ENCODE measurements at places on chromosomes 7 and 10.
A peak's percentile ranks its signal among the peaks of the same experiment; 100 is the strongest.

GRCh38 chr7:75639886-75640190 is 98.9 kb downstream of the HIP1 start:
- no peak for DNase-seq

DNA sequence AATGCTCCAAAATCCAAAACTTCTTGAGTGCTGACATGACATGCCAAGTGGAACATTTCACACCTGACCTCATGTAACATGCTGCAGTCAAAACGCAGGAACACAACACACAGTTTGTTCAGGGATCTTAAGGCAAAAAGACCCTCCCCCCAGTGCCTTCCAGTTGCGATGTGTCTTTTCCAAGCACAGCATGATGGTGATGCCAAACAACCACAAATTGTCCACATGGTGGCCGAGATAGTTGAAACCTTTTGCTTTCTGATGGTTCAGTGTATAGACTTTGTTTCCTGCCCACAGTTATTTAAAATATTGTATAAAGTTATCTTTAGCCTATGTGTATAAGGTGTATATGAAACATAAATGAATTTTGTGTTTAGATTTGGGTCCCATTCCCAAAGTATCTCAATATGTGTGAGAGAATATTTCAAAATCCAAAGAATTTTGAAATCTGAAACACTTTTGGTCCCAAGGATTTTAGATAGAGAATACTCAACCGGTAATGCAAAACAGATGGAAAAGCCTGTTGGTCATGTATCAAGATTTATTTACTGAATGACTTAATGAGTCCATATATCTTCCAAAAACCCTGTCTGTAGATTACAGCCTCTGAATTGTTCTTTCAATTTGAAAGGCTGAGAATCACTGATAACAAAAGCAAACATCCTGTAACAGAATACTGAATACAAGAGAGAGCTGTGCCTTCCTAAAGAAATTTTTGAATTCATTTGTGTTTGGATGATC is 93.4 kb upstream of the OIT3 start:
- peak; percentile 34 for DNase-seq

DNA sequence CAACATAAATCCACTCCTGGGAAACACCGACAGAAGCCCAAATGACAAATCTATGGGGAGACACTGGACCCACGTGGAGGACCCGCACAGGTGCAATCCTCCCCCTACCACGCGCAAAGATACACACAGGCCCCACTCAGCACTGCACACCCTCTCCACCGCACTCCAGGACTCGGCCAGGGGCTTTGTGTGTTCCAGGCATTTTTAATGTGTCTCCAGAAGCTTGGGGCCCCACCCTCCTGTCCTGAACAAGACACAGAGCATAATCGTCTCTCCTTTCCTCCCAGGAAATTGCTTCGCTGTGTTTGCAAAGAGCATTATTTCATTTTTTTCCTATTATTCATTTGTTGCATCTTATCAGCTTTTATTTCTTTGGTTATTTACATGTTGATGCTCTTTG is 82.8 kb downstream of the GLI3 start:
- no peak for DNase-seq

- DNase-seq = peak; percentile 24
Observed at GRCh38 chr7:77799078-77799964, 748 bp downstream of the PHTF2 start.

DNA sequence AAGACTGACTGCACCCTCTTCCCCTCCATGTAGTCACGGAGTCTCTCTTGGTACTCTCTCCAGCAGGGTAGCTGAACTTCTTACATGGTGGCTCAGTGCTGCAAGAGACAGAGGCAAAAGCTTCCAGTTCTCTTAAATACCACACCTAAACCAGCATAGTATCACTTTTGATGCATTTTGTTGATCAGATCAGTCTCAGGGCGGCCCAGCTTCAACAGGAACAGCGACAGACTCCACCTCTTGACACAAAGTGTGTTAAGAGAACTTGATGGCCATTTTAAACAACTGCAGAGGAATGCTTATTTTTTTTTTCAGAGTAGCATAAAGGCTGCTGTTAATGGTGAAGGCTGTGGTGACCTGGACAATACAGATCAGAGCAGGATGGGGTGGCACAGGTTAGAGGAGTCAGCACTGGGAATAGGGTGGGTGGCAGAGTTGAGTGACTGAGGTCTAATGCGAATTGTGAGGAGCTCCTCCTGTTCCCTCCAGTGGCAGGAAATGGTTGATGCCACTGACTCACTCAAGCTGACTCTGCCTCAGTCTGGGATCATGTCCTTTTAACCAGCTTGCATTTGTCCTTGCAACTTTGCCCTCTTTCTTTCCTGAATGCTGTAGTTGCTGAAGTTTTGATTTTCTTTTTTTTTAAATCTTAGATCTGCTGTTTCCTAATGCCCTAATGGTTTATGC is 17.3 kb downstream of the MGAM start:
- DNase-seq = no peak

- no peak for DNase-seq
Observed at GRCh38 chr7:74183653-74184450, 9.7 kb downstream of the EIF4H start.

GRCh38 chr7:46695051-46695708 is 774.1 kb upstream of the IGFBP3 start:
- DNase-seq = no peak

DNA sequence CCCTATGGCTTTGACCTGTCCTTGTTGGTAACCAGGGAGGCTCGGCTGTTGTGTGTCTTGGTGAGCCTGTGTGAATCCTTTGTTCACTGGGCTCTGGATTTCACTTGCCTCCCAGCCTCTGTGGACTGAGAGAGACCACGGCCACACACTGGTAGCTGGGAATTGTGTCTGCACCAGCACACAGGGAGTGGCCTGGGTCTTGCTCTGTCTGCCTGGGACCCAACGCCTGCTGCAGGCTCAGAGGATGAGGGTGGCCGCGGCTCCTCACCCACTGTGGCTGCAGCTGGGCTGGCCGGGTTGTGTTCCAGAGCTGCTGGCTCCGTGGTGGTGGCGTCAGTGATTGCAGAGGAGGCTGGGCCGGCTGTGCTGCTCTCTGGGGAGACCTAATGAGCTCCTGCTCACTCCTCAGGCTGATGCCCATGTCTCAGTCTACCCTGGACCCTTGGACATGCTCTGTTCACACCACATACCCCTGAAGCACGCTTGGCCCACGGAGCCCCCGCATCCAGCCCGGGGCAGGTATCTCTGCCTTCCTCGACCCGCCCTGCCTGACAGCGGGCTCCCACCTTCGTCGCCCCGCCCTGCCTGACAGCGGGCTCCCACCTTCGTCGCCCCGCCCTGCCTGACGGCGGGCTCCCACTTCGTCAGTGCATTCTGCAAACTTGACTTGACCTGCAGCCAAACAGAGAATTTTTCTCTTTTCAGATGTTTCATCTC is 328.5 kb downstream of the ADARB2 start:
- no peak for DNase-seq

GRCh38 chr10:131227163-131227740 is 84.3 kb downstream of the TCERG1L start:
- no peak for DNase-seq

GRCh38 chr7:130695840-130696239 is 9.5 kb upstream of the TSGA13 start:
- DNase-seq = peak; percentile 34

DNA sequence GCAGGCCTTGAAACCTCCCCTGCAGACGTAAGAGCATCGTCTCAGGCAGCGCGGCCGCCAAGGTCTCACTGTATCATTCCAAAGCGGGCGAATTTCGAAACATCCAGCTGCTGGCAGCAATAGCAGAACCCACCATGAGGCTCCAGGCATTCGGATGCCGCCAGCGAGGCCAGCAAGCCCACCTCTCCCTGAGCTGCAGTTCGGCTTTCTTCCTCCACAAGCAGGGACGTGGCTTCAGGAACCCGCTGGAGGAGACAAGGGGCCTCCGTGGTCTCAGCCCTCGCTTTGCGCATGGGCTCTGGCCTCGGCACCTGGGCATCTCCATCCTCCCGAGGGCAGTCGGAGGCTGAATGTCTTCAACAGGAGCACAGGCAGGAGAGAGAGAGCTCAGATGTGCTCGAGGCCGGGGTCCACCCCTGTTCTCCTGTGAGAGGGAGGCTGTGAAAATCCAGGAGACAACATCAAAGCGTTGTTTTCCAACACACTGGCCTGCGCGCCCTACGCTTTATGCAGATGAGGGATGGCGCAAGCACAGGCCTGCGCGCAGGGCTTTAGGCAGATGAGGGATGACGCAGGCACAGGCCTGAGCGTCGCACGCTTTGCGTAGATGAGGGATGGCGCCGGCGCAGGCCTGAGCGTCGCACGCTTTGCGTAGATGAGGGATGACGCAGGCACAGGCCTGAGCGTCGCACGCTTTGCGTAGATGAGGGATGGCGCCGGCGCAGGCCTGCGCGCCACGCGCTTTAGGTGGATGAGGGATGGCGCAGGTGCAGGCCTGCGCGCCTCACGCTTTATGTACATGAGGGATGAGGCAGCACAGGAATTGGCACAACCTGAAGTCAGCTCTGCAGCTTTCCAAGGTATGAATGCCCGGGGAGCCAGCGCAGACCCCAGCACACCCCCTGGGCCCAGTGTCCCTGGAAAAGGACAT is 103.2 kb downstream of the WDR37 start:
- DNase-seq = no peak

GRCh38 chr7:30785786-30786185 is 14.6 kb downstream of the MINDY4 start:
- DNase-seq = no peak

DNA sequence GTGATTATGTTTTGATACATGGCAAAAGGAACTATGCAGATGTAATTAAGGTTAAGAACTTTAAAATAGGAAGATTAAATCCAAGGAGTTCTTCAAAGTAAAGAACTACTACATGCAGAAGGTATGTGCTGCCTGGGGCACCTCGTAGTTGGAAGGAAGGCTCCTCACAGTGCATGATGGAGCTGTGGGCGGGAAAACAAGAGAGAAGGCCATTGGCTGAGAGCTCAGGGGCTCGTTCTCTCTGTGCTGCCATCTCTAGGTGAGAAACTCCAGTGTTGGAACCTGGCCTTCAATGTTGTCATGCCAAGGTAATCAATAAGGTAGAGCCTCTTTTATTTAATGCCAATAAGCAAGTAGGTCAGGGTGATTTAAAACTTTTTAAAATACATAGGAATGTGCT is 391.4 kb upstream of the ETV1 start:
- DNase-seq = no peak

DNA sequence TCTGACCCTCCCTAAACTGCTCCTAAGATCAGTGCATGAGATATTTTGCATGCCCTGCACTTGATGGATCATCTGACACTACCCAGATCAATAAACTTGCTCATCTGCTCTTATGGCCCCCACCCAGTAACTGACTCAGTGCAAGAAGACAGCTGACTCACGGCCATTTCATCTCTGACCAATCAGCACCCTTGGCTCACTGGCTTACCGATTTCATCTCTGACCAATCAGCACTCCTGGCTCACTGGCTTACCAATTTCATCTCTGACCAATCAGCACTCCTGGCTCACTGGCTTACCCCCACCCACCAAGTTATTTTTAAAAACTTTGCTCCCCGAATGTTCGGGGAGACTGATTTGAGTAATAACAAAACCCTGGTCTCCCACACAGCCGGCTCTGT is 37.2 kb upstream of the OPTN start:
- no peak for DNase-seq

- peak; percentile 79 for DNase-seq
Observed at GRCh38 chr7:45689011-45689796, 115.0 kb downstream of the ADCY1 start.

DNA sequence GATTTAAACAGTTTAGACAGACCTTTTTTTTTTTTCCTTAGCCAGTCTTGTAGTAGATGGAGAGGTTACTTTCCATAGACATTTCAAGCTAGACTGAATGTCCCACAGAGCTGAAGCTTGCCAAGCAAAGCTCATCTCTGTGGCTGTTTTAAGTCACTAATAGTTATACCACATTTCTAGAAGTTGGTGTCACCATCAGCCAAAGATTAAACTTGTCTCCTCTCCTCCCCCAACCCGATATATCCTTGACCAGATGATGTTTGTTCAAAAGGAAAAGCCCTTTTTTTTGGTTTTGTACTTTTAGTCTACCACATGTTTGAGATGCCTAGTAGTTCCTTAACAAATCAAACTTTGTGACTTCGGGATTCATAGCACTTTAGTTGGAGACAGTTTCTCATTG is 66.1 kb downstream of the ADD3 start:
- DNase-seq = no peak

DNA sequence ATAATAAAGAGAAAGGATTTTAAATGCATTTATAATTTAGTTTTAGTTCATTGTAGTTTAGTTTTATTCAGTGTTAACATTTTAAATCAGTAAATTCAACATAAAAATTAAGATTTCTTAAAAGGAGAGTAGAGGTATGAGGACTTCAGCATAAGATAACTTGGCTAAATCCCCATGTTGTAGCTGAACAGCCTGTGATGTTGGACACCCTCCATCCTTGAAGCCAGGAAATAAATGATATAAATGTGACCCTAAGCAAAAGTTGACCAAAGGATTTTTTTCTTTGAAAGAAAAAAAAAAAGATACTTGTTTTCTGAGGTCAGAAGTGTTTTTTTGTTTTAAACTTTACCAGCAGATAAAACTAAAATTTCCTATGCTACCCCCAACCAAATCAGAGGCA is 48.7 kb downstream of the GNAI1 start:
- no peak for DNase-seq

- DNase-seq = no peak
Observed at GRCh38 chr10:44468525-44468924, 83.6 kb upstream of the CXCL12 start.

GRCh38 chr10:22853906-22854447 is 73.9 kb upstream of the ARMC3 start:
- DNase-seq = peak; percentile 21

GRCh38 chr10:78899098-78899754 is 169.5 kb upstream of the ZMIZ1 start:
- no peak for DNase-seq

DNA sequence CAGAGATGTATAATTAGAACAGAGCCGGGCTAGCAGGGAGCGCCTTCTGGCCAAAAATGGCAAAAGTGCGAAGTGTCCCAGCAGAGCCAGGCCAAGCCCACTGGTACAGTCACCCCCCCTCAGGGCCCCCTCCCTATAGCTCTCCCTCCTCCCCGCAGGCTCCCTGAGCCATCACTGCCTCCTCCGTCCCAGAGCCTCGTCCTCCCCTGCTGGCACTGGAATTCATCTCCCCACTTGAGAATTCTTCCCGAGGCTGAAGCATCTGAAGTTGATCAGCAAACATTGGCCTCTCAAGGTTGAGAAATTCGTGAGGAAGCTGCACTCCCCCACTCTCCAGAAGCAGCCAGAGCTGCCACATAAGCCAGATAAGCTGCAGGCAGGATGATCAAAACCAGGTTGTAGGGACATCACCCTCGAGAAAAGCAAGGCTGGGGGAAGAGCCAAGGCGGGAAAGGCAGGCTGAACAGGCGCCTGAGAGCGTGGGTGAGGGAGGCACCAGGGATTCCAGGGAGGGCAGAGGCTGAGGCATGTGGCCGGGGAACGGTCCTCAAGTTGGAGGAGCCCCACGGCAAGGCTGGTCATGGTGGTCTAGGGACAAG is 23.4 kb downstream of the CAMK2G start:
- DNase-seq = peak; percentile 93

DNA sequence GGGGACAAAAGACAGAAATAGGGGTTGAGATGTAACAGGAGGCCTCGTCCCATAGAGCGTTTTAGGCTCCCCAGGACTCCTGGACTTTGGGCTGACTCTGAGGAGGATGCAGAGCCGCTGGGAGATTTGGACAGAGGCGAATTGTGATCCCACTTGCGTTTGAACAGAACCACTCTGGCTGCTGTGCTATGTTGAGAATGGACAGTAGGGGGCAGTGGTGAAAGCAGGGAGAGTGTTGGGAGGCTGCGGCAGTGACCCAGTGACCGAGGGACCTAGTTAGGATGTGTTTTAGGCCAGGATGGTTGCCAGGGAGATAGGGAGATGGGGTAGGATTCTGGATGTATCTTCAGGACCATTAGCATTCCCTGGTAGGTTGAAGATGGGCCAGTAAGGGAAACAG is 271.6 kb downstream of the CCDC3 start:
- DNase-seq = no peak

Measured in amniotic epithelial cell (primary cell).